ENCODE measurements at places on chromosomes 7 and 10.

- no peak for DNase-seq
These were observed at the start of gene SLIT1 for GRCh38 chr10:97185326-97186058. TSS of gene SLIT1 (minus strand) at chr10:97185959. CDS start at chr10:97185674, 285 bp downstream.

DNA sequence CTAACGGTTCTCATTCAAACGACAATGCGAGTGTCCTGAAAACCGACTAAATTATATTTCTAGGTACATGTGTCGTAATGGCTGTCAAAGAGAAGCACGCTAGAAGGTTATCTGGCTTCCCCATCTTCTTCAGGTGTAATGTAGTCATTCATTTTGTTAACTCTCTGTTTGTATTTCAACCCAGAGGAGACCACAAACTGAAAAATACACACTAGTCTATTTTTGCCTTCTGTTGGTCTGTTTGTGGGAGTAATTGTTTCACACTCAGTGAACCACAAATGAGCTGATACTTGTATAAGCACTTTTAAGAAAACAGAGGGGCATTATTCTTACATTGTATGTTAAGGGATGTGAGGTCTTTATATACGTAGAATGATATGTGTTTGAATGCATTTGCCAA, 305.9 kb downstream of the GATA3 start:
- no peak for DNase-seq

DNA sequence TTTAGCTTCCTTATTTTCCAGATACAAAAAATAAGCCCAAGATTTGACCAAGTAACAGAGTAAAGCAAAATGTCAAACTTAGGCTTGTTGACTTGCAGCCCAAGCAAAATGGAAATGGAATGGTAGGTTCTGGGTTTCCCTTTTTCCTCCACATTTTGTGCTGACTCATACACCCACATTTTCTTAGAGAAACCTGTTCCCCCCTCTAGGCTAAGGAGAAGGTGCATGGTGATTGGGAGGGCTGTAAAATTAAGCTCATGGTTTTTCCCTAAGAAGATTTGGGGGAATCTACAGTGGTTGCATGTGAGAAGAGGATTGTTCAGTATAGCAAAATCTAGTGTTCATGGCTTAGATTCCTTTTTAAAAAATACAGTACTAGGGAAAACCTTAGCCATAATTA, 127.4 kb downstream of the ARL4A start:
- no peak for DNase-seq

DNA sequence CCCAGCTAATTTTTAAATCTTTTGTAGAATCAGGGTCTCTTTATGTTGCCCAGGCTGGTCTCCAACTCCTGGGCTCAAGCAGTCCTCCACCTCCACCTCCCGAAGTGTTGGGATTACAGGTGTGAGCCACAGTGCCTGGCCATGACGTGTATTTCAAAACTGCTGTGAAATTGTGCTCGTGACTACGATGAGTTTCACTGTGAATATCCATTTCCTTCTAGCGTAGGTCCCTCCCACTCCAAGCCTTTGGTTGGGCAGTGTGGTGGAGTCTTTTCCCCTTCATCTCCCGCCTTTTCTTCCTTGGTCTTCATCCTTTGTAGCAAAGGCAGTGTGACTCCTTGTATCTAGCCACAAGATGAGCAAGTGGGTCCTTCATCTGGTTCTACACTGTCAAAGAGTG, 56.2 kb downstream of the CUL1 start:
- DNase-seq: no peak

DNA sequence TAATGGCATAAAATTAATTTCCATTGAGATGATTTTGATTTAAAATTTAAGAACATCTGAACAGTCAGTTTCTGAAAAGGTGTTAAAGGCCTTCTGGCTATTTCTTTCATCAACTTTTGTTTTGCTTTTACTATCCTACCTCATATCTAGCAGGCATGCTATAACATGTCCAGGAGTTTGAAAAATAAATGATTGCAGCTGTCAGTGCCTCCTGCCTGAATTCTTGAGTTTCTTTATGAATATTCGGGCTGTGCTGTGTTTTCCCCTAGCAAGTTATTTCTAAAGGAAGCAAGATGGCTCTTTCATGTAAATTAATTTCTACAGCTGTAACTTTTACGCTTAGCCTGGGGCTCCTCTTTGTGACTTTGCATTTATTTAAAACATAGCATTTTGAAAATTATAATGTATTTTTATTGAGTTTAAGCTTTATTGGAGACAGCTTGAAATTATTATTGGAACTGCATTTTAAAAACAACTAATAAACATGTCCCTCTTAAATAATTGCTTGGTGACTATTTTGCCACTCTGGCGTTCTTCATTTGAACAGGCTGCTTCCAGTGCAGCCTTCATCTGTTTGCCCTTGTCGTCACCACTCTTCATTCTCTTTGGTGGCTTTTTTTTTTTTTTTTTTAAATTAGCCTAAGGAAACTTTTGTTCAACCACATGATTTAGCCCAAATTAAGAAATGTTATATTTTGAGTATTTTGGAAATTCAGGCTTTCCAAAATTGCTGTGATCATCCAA, 1083.4 kb upstream of the LRRN3 start:
- DNase-seq: no peak

GRCh38 chr10:124837687-124838086, 36.1 kb downstream of the ABRAXAS2 start:
- DNase-seq: no peak

GRCh38 chr10:125162120-125162931, 2.0 kb upstream of the CTBP2 start:
- no peak for DNase-seq

DNA sequence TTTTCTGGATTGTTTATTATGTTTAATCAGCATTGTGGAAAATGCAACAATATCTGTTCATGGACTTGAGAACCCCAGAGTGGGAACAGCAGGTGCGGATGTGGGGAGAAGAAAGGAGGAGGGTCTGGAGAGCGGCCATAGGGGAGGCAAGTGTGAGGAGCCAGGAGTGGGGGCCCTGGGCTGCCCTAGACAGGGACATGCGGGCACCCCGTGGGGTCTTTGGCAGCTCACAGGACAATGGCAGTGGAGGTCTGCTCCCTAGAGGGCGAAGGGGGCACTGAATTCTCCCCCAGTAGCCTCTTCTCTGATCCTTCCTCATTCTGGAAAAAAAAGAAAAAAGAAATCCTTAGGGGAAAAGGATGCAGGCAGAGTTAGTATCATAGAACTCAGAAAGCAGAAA, 8.9 kb downstream of the TMEM176B start:
- no peak for DNase-seq

- no peak for DNase-seq
These were observed 13.1 kb upstream of the HABP2 start for GRCh38 chr10:113539789-113540188.

- no peak for DNase-seq
These were observed 162.5 kb downstream of the GPR37 start for GRCh38 chr7:124603066-124603465.

DNA sequence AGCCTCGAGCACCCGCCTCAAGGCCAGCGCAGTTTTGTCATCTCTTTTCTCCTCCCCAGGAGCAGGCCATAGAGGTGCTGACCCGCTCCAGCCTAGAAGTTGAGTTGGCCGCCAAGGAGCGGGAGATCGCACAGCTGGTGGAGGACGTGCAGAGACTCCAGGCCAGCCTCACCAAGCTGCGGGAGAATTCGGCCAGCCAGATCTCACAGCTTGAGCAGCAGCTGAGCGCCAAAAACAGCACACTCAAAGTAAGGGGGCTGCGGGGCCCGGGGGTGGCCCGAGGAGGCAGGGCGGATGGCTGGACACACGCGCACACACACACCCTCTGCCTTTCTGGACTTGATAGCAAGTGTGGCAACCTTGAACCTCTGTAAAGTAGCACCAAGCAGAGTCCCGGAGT, 108.3 kb upstream of the SH2B2 start:
- DNase-seq: no peak

DNA sequence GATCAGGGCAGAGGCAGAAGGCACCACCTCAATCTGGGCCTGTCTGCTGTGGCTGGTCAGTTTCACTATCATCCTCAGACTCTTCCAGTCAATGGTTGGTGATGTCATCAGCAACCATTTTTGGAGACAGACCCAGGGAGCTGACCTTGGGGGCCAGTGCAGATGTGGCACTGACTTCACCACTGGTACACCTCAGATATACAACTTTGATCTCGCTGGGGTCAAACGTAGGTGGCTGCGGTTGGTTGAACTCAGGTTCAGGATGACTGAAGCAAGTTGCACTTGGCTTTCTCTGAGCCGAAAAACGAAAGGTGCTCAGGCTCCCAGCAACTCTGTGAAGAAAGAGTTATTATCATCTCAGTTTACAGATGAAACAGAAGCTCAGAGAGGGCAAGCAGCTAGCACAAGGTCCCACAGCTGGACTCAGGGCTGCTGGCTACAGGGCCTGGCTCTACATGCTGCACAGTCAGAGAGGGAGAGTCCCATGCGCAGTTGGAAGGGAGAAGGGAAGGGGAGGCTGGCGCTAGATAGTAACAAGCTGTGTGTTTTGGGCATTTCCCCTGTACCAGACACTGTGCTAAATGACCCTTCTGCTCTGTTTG, 27.2 kb downstream of the ANKRD16 start:
- no peak for DNase-seq

GRCh38 chr10:89469517-89469916, 55.1 kb downstream of the IFIT5 start:
- DNase-seq: no peak

GRCh38 chr10:70265032-70265689, 18.6 kb downstream of the NPFFR1 start:
- DNase-seq: no peak

All from CD4-positive, alpha-beta T cell treated with Interferon gamma for 1 hour (primary cell).